Activated naive CD4-positive, alpha-beta T cell treated with anti-CD3 and anti-CD28 coated beads for 36 hours (primary cell): ENCODE measurements at places on chromosomes 2 and 18. TPM values are rescaled to one million over a fixed set of nuclear protein-coding genes. Genes with fewer than 3 reads are reported as not detected.

GRCh38 chr18:5961828-5962150, 66.5 kb upstream of the TMEM200C start:
- DNase-seq: no peak
- no peaks in the 10 kb centered on the region for H3K36me3 ChIP-seq
- peaks cover 22% of the 10 kb centered on the region for H3K4me1 ChIP-seq
- H3K27me3 ChIP-seq: no peaks in the 10 kb centered on the region

- no peak overlapping the region for H3K4me3 ChIP-seq
- peaks cover 2% of the 10 kb centered on the region for H3K36me3 ChIP-seq
- H3K27ac ChIP-seq: no peak overlapping the region
- DNase-seq: no peak
Observed at GRCh38 chr2:39039072-39039471, 81.8 kb downstream of the SOS1 start.

DNA sequence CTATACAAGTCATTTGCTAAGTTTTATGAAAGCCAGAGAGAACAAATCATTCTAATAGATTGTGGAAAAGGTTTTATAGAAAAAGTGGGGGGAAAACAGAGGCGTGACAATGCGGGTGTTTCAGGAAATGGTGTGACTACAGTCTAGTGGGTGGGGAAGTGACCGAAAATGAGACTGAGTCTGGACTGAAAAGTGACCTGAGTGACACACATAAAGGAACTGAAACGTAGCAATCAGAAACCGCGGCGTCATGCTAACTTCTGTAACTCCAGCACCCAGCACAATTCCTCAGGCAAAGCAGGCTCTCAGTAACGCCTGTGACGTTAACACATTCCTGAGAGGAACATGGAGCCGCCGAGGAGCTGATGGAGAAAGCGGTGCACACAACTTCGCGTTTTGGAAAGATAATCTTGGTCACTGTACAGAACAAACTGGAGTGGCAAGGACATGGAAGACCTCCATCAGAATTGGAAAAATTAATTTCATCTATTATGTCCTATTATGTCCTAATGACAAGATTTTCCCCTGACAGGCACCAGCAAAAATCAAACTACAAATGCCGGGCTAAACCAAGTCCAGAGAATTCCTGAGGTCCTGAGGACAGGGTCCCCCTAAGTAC, 1.4 kb upstream of the CD226 start:
- peaks cover 29% of the 10 kb centered on the region for H3K36me3 ChIP-seq
- H3K4me1 ChIP-seq: peaks cover 46% of the 10 kb centered on the region
- H3K4me3 ChIP-seq: no peak overlapping the region
- H3K27ac ChIP-seq: no peak overlapping the region
- H3K27me3 ChIP-seq: no peaks in the 10 kb centered on the region

Gene C1QL2
- total RNA-seq: not detected

Gene KCNS3
- 0.14 TPM for total RNA-seq

Gene CYRIA
- 1.0 TPM for total RNA-seq
